ENCODE measurements at places on chromosomes 3 and 15.

DNA sequence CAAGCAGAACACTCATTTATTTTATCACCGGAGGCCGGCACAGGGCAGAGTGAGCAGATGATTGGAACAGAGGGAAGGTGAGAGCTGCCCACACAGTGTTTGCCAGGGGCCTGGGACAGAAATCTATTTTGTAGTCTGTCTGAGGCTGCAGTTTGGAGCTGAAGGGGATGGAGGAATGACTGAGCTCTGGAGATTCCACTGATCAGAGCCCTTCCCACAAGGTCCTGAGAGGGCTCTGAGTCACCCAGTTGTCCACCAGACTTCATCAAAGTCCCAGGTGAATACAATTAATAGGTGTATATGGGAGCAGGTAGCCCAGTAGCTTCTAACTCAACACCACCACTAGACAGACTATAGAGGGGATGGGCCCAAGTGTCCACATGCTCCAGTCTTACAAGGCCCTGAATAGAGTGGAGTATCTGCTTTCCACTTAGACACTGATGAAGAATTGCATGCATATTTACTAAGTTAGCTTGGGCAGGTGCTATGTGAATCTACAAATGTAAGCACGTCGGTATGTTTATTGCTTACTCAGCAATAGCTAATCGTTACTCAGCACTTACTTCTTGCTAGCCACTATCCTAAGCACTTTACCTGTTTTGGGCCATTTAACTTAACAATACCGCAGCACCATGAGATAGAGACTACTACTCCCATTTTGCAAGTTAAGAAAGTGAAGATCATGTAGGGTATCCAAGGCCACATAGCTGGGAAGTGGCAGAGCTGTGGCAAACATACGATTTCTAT is 2.7 kb upstream of the STARD5 start:
- H3K4me3 ChIP-seq: no peak overlapping the region
- DNase-seq: no peak
- H3K36me3 ChIP-seq: peaks cover 5% of the 10 kb centered on the region
- H3K4me1 ChIP-seq: peaks cover 37% of the 10 kb centered on the region
- no peak overlapping the region for H3K27ac ChIP-seq

- no peak overlapping the region for H3K27ac ChIP-seq
- peaks cover 17% of the 10 kb centered on the region for H3K27me3 ChIP-seq
- DNase-seq: no peak
- no peak overlapping the region for H3K4me3 ChIP-seq
Measured at GRCh38 chr15:73330206-73331051, 38.3 kb downstream of the HCN4 start.

DNA sequence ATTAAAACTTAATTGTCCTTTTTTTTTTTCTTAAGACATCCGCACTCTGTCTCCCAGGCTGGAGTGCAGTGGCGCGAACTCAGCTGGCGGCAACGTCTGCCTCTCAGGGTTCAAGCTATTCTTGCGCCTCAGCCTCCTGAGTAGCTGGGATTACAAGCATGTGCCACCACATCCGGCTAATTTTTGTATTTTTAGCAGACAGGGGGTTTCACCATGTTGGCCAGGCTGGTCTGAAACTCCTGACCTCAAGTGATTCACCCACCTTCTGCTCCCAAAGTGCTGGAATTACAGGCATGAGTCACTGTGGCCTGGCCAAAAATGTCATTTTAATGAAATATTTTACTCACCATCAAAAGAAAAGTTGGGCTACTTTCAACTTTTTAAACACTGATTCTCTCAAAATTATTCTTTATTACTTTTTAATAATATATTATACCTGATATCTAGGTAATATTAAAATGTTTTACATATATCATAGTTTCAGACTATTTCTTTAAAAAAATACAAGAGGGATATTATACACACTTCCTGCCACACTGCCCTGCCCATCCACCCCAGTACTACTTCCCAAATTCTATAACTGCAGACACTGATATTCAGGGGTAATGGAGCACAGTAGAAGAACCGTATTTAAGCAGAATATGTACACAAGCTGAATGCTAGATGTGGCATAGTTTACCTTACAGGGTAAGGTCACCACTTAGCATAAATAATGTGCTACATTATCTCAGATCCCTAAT is 723.9 kb upstream of the ZNF385D start:
- H3K4me3 ChIP-seq: no peak overlapping the region
- H3K4me1 ChIP-seq: no peaks in the 10 kb centered on the region
- DNase-seq: no peak
- H3K27ac ChIP-seq: no peak overlapping the region
- no peaks in the 10 kb centered on the region for H3K27me3 ChIP-seq

GRCh38 chr3:180548050-180548449 is 53.9 kb upstream of the TTC14 start:
- DNase-seq: no peak
- no peak overlapping the region for H3K27ac ChIP-seq
- no peaks in the 10 kb centered on the region for H3K4me1 ChIP-seq

DNA sequence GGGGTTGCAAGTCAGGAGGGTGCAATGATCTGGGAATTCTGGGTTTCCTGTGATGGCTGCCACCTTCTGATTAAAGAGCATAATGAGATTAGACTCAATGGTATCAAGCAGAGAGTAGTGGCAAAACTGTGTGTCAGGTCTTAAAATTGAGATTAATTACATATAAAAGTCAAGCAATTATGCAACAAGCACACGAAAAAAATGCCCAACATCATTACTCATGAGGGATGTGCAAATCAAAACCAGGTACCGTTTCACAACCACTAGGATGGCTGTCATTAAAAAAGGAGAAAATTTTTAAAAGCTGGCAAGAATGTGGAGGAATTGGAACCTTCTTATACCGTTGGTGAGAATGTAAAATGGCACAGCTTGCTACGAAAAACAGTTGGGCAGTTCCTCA is 205.0 kb downstream of the OSBPL10 start:
- no peaks in the 10 kb centered on the region for H3K4me1 ChIP-seq
- H3K36me3 ChIP-seq: no peaks in the 10 kb centered on the region
- H3K27me3 ChIP-seq: peaks cover 9% of the 10 kb centered on the region
- no peak for DNase-seq
- H3K27ac ChIP-seq: no peak overlapping the region
